ENCODE measurements at places on chromosomes 4 and X.
A peak's percentile ranks its signal among the peaks of the same experiment; 100 is the strongest.

- no peak for DNase-seq
These were observed 207.3 kb downstream of the ANKRD50 start for GRCh38 chr4:124505211-124505610.

- DNase-seq = no peak
These were observed 8.0 kb downstream of the TBC1D14 start for GRCh38 chr4:6917461-6918271.

DNA sequence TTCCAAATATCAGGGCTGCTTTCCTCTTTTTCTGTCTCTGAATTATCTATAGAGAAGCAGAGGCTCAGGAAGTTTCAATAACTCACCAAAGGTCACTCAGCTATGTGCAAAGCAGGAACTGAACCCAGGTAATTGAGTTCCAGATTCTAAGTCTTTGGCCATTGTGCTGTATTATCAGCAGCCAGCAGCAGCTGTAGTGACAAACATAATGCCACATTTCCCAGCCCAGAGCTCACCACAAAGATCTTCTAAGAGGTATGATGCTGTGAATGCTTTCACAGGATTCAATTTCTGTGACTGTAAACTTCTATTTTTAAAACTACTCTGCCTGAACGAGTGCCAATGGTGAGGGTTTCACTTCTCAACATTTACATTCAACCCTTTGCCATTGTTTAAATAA, 56.4 kb downstream of the SPOCK3 start:
- DNase-seq = no peak

DNA sequence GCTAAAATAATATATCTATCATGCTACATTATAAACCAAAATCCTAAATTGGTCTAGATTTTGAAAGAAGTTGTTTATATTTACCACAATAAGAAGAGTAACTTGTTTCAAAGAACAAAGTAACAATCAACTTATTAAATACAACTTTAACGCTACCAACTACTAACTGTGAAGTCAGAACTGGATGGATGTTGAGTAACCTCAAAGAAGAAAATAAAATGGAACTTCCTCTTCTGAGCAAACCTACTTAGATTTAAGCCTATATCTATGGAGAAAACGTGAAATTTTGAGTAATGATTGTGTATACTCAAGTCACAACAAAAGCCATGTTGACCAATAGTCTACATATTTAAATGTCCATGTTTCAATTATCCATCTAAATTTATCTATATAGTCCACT, 25.7 kb downstream of the SH3RF1 start:
- DNase-seq = no peak

DNA sequence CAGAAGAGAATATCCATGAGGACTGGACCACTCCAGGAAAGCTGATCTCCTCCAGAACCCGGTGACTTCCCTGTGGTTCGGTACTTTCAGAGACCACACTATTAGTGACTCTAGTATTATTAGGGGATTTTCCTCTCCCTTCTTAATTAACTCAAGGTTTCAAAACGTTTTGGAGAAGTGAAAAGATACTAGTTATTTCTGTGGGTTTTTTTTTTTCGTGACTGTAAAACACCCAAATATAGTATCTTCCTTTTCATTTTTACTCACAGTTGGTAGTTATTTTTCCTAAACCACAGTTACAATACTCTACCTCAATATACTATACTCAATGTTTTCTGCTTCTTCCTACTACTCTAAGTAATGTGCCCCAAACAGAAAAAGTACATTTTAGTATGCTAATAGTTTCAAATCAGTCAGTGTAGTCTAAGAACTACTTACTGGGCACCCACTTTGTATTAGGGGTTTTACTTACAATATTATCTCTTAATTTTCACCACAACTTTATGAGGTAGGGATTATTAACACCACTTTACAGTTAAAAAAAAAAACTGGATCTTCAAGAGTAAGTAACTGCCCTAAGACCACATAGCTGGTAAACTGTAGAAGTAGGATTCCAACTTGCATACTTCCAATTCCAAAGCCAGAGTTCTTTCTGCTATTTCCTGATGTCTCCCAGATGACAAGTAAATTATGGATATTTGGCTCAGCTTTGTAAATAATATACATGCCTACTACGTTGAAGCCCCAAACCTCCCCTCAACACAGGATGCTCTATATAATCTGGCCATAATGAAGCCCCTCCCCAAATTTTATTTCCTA, 45.0 kb downstream of the SLC9A7 start:
- DNase-seq = no peak

DNA sequence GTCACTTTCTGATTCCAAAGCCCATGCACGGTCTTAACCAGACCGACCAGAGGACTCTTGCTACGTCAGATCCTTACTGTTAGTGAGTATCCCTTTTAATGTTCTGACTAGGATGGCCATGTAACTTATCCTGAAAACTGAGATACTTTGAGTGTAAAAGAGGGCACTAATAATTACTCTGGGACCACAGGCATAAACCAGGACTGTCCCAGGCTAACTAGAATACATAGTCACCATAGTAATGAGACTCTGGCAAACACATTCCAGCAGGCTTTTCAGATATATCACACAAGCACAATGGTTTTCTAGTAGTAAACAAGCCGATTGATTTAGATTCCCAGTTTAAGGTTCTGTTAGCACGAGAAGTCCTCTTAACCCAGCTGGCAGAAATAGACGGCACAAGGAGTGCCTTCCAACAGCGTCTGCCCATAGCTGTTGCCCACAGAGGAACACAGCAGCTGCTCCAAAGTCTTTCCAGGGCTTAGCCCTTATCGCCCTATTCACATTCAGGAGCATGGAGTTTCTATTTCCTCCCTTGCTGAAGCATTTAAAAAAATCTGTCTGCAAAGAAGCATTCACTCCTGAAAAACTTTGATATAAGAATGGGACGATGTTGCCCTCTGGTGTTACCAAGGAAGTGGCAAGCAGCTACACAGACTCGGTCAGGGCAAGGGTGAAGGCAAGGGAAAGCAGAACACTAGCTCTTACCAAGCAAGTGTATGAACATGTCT, 92.4 kb downstream of the CXCL13 start:
- no peak for DNase-seq

DNA sequence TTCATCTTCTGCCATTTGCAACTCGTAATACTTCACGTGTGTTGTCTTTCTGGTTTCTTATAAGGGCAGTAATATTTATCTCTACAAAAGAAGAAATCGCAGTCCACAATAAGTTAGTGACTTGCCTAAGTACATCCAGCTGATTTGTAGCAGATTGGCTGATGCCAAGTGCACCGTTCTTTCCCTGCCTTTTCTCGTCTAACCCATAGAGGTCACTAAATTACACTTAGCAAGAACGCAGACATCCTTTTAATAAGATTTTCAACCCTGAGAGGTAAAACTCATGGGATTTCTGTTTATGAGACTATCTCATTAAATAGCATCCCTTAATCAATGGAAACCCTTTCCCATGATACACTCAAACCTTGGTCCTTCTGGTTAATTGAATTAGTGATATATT, 408.6 kb upstream of the ACTRT1 start:
- no peak for DNase-seq

- no peak for DNase-seq
These were observed 24.9 kb upstream of the DCHS2 start for GRCh38 chr4:154516318-154517029.

GRCh38 chr4:119598521-119598920, 30.1 kb downstream of the PDE5A start:
- DNase-seq = no peak

- no peak for DNase-seq
These were observed 138.8 kb upstream of the IL15 start for GRCh38 chr4:141497627-141498026.

GRCh38 chr4:167885872-167886271, 206.5 kb upstream of the ANXA10 start:
- no peak for DNase-seq

DNA sequence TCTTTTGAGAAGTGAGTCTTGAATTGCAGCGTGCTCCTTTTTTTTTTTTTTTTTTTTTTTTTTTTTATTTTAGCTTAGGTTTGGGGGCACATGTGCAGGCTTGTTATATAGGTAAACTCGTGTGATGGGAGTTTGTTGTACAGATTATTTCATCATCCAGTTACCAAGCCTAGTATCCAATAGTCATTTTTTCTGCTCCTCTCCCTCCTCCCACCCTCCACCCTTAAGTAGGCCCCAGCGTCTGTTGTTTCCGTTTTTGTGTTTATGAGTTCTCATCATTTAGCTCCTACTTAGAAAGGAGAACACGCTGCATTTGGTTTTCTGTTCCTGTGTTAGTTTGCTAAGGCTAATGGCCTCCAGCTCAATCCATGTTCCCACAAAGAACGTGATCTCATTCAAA, 81.3 kb upstream of the TSPAN5 start:
- DNase-seq = no peak

DNA sequence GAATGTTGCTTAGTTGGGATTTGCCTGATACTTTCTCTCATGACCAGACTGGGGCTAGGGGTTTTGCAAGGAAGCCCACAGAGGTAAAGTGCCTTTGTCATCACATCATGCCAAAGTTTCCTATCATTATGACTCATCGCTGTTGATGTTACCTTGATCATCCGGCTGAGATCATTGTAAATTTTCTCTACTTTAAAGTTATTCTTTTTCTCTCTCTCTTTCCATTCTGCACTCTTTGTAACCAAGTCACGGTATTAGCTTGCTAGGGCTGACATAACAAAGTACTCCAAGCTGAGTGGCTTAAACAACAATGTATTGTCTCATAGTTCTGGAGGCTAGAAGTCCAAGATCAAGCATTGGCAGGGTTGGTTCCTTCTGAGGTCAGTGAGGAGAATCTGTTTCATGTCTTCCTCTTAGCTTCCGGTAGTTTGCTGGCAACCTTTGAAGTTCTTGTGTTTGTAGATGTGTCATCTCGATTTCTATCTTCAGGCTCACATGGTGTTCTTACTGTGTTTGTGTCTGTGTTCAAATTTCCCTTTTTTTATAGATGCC, 113.0 kb downstream of the DTHD1 start:
- DNase-seq = peak; percentile 5

GRCh38 chr4:102259702-102260101, 85.6 kb downstream of the SLC39A8 start:
- no peak for DNase-seq

DNA sequence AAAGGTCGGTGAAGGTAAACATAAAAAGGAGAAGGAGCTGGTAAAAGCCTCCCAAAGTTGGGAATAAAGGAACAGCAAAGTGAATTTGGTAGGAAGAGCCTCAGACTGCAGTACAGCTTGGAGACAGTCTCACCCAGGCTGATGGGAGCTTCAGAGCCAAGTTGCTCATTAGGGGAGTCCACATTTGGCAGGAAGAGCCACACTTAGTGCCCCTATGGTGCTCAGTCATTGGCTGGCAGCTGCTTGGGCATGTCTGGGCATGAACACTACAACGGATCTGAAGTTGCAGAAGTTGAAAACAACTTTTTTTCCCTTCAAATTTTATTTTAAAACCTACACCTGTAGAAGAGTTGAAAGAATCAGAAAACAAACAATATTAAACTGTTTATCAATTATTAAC, 2497.3 kb downstream of the ARAP2 start:
- DNase-seq = no peak

DNA sequence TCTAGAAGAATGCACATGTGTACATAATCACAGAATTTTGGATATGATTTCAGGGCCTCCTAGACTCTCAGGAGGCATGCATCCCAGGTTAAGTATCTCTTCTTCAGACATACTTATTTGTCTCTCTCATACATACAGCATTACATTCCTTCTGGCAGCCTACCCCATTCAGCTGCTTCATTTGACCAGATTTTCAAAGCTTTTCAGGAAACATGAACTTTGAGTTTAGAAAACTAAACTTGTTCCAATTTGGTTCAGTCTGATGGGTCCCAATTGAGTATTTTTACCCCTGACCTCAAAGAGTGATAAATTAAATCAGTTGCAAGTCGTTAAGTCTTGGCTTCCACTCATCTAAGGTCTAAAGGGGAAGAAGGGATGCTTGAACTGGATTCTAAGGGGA, 330.9 kb downstream of the ARHGAP24 start:
- no peak for DNase-seq

DNA sequence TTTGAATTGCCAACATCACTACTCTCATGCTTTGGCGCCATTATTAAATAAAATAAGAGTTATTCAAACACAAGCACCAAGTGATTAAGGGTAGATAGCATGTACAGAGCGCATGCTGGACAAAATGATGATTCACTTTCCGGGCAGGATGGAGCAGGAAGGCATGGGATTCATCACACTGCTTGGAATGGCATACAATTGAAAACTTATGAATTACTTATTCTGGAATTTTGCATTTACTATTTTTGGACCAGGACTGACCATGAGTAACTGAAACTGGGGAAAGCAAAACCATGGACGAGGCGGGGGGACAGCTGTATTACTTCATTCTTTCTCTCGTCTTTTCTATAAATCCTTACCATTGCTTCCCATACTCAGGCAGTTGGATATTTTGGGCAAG, 28.5 kb upstream of the FGF5 start:
- no peak for DNase-seq

DNA sequence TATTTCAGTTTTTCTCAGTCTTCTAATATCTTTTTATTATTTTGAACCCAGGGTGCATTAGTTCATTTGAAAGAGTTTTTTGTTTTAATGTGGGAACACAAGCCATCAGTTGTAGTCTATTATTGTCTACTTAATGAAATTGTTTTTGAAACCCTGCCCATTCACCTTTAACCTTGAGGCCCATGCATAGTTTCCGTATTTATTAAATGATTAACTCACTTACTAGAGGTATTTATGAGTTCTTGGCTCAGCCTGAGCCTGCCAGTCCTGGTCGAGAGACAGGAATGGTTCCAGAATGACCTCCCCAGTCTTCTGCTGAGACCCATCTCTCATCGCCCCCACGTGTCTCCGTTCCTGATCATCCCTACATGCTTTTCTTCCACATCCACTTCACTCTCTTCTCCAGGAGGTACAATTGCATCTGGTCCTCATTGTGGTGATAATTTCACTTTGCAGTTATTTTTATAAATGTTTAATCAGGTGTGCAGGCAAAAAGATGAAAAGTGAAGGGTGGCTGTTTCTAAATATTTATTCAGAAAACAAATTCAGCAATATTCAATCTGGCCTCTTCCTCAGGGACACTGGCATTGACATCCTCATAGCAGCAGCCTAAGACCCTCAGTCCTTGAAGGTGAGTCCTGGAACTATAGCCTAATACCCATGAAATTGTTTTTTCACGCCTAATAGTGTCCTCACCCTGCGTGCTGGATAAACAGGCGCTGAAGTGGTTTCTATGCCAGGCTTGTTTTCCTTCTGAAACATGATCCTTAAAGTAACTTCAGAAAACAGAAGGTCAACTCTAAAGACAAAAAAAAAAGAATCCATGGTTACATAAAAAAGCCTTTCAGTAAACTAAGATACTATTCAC, 112.8 kb downstream of the KDR start:
- no peak for DNase-seq
